ENCODE measurements at places on chromosomes 13 and 19. TPM values are rescaled to one million over a fixed set of nuclear protein-coding genes. Genes with fewer than 3 reads are reported as not detected.

The ARRDC5 gene
- not detected for total RNA-seq

The GRIK5 gene
- 45.5 TPM for total RNA-seq

The SYNGR4 gene
- total RNA-seq: not detected

The NLRP9 gene
- not detected for total RNA-seq

The YJEFN3 gene
- 4.7 TPM for total RNA-seq

The GNA15 gene
- total RNA-seq: not detected

The SCN1B gene
- total RNA-seq: 1.2 TPM

The ERICH4 gene
- total RNA-seq: not detected

The ZNF540 gene
- not detected for total RNA-seq

The KLK4 gene
- total RNA-seq: not detected

The C19orf73 gene
- 1.9 TPM for total RNA-seq

The EDNRB gene
- 4.4 TPM for total RNA-seq

The ZNF43 gene
- total RNA-seq: 69.6 TPM

The ZNF813 gene
- total RNA-seq: 32.6 TPM

All from endodermal cell (in vitro differentiated cells).